ENCODE measurements at places on chromosomes 7 and 10.

DNA sequence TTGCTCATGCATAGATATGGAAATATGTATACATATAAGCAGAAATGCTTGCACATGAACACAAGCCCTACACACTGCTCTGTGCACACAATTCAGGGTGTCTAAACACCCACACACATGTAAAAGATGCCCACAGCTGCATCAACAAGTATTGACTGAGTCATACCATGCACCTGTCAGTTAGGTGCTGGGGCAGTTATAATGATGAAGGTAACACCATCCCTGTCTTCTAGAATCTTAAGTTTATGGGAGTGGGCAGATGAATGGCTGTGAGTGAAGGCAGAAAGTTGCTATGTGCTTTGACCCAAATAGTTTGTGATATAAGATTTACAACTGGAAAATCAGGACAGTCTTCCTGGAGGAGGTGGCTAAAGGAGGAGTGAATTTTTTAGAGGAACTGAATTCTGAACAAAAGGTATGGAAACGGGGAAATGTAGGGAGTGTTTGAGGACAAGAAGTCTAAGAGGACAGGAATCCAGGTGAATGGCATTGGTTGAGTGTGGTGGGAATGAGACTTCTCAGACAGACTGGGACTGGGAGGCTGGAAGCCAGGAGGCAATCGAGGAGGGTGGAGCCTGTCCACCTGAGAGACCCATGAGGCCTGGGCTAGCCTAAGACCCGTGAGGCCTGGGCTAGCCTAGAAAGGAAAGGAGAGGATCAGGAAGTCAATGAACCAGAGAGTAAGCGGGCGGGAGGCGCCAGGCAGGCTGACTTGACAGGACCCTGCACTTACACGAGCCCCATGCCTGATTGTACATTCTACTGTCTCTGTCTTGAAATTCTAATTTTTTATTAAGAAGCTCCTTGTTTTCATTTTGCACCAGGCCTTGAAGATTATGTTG, 20.7 kb downstream of the POLL start:
- DNase-seq, result no peak

GRCh38 chr7:117110480-117111315, 157.4 kb downstream of the ST7 start:
- DNase-seq, result peak; percentile 22

DNA sequence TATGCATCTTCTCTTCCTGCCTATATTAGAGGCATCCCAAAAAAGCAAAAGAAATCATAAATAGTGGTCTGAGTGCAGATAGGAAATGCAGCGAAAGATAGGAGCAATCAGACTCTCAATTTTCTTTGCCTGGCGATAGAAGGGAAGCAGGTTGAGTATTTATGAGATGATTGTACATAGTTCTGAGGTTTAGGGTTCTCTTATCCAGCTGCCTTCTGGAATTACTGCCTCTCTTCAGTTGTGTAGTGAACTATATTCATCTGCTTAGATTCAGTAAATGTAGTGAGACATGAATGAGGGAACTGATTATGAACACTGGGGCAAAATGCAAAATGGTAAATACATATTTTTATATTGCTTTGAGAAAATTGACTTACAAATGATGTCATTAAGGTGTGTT, 93.0 kb upstream of the CYP26C1 start:
- DNase-seq, result no peak

- DNase-seq, result no peak
Measured at GRCh38 chr7:31108097-31108657, 56.1 kb downstream of the ADCYAP1R1 start.

- no peak for DNase-seq
Measured at GRCh38 chr7:31669461-31669860, 17.6 kb upstream of the PPP1R17 start.

Measured in germinal center (tissue), 1 donor.